Pons (tissue), 1 donor: ENCODE measurements at places on chromosomes 13 and 19.
A peak's percentile ranks its signal among the peaks of the same experiment; 100 is the strongest.

GRCh38 chr19:32691952-32692726 is 518 bp downstream of the NUDT19 start:
- DNase-seq: no peak

- DNase-seq: no peak
Measured at GRCh38 chr13:86846501-86846900, 824.7 kb upstream of the SLITRK5 start.

- no peak for DNase-seq
Measured at GRCh38 chr13:46861959-46862358, 34.9 kb downstream of the HTR2A start.

GRCh38 chr13:42153199-42154113 is 105.0 kb downstream of the DGKH start:
- DNase-seq: no peak

- DNase-seq: no peak
Measured at GRCh38 chr13:49319551-49319950, 71.8 kb downstream of the CDADC1 start.

DNA sequence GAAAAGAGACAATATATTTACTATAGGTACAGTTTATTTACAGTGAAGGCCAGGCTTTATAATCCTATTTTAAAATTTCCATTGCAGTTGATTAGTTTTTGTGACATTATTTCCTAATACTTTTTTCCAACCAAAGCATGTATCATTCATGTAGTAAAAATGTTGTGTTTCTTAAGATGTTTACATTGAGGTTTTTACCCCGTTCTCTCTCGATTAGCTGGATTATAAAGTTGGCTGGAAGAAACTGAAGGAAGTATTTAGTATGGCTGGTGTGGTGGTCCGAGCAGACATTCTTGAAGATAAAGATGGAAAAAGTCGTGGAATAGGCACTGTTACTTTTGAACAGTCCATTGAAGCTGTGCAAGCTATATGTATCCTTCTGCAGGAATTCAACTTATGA is 21.2 kb downstream of the HNRNPM start:
- DNase-seq: no peak

DNA sequence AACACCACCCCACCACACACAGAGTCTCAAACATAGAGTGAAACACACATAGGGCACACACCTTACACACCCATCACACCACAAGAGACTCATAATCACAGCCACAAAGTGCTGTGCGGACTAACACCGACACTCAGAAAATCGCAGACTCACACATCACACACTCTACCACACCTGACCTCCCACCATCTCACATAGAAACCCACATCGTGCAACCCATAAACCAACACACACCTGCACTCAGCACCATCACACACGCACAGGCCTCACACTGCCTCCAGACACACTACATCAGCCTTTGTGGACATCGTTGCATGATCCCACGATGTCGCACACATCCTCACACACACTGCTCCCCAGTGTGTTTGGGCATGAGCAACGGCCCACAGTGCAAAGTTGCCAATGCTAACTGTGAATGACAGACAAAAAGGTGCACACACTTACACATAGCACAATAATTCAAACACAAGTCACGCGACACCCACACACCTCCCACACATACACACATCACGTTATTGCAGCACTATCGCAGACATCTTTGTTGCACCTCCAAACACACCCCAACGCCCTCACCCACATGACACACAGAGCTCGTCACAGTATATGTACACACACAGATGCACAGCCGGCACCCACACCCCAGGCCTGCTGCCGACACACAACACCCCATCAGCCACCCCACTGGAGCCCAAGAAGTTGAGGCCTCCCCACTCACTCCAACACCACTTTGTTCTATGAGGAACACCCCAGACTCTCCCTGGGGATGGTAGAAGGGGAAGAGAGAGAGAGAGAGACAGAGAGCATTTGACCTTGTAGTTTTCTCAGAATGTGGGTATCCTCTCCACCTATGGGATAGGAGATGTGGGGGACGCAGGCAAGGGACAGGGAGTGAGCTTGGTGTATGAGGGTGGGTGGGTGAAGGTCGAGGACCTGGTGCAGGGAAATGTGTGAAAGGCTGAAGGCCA is 1.2 kb upstream of the ATP1A3 start:
- no peak for DNase-seq

GRCh38 chr19:36331353-36332228 is 47.4 kb downstream of the ZFP14 start:
- DNase-seq: peak; percentile 95

GRCh38 chr13:52029569-52029968 is 5.1 kb downstream of the UTP14C start:
- no peak for DNase-seq

DNA sequence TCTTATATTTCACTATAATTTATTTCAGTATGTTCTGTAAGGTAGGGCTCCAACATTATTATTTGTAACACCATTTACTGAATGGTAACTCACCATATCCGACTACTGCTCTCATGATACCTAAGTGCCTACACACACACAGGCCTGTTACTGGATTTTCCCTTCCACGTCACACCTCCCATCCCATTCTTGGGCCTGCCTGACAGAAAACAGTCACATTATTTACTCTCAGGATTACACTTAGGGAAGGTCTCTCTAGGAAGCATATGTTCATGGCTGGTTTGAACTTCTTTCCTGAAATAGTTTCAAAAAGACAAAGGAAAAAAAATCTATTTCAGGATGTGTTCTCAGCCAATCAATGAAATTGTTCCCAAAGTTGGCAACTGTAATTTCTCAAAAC is 102.3 kb upstream of the DOCK9 start:
- DNase-seq: no peak

DNA sequence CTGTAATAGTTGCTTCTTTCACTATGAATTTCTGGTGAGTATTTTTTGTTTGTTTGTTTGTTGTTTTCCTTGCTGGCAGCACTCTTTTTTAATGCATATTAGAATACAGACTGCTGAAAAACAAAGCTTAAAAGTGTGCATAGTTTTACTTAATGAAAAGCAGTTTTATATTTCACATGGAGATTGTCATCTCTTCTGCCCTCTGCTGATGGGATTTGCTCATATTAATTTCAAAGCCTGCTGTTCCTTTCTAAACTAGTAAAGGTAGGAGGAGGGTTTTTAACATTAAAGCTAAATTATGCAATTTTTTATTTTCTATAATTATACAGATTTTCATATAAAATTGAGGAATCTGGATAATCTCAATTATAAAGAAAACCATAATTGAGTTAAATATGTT is 692.6 kb upstream of the SLITRK1 start:
- peak; percentile 16 for DNase-seq

GRCh38 chr19:56670961-56671612 is 470 bp downstream of the ZNF835 start:
- DNase-seq: no peak

DNA sequence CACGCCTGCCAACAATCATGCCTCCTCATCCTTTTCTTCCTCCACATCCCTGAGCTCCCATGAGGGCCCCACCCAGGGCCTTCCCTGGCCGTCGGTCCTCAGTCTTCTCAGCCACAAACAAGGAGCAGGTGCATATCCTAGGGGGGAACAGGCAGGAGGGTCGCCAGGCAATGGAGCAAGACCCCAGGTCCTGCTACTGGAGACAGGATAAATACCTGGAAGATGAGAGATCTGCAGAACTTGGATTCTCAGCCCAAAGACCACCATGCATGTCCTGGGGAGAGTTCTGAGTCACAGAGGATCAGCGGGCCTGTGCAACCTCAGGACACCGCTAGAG is 344.7 kb upstream of the TSHZ3 start:
- no peak for DNase-seq

- no peak for DNase-seq
Measured at GRCh38 chr19:49692147-49692506, 1.2 kb downstream of the CPT1C start.

- DNase-seq: no peak
Measured at GRCh38 chr19:4985551-4985991, 16.7 kb downstream of the KDM4B start.

DNA sequence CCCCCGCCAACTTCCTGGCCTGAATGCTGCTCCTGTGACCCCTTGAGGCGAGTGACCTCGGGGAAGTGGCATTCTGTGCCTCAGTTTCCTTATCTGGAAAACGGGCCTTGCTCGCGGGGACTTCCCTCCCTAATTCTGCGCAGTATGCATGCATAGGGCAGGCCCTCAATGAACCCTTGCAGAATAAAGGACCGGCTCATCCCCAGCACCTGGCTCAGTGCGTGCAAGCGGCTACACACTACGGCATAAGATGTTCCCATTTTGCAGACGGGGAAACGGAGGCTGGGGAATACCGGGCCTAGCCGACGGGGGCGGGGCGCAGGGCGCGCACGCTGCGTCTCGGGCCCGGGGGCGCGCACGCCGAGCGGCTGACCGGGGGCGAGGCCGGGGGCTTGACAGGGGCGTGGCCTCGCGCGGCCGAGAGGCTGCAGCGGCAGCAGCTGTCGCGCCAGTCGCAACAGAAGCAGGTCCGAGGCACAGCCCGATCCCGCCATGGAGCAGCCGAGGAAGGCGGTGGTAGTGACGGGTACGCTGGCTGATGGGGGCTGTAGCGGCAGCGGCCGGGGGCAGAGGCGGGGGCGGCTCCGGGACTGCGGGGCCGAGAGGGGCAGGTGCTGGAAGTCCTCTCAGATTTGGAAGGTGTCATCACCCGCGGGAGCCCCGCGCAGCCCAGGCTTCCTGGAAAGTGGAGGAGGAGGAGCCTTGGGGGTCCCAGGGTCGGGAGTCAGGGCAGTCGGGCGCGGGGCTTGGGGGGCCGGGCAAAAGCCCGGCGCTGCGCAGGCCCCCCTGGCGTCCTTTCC is at the start of gene PGPEP1:
TSS of gene PGPEP1 (plus strand) at position 409 of the 800 bp plus-strand sequence. CDS start at position 493, 84 bp downstream.
- DNase-seq: peak; percentile 33

DNA sequence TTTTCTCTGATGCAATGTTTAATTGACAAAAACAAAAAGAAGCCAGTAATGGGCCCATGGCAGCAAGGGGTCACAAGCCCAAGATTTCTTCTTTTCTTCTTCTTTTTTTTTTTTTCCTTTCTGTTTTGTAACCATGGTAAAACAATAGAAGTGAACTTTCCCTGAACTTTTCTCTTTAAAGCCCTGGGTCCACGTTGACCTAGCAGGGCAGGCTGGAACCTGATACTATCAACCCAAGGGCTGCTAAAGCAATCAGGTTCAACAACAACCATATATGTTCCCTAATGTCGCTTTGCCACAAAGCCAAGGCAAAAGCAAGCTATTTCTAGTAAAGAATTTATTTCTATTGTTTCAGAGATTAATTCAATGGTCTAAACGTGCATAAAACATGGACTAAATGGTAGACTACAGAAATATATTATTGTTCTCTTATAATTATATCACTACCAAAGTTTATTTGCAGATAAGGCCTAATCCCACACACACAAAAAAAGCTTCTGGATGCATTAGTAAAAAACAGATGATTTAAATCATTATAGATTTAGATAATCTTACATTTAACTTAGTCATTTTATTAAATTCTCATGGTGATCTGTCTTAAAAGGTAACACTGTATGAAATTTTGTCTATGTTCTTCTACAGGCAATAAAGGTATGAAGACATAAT is 153.9 kb downstream of the DACH1 start:
- no peak for DNase-seq

DNA sequence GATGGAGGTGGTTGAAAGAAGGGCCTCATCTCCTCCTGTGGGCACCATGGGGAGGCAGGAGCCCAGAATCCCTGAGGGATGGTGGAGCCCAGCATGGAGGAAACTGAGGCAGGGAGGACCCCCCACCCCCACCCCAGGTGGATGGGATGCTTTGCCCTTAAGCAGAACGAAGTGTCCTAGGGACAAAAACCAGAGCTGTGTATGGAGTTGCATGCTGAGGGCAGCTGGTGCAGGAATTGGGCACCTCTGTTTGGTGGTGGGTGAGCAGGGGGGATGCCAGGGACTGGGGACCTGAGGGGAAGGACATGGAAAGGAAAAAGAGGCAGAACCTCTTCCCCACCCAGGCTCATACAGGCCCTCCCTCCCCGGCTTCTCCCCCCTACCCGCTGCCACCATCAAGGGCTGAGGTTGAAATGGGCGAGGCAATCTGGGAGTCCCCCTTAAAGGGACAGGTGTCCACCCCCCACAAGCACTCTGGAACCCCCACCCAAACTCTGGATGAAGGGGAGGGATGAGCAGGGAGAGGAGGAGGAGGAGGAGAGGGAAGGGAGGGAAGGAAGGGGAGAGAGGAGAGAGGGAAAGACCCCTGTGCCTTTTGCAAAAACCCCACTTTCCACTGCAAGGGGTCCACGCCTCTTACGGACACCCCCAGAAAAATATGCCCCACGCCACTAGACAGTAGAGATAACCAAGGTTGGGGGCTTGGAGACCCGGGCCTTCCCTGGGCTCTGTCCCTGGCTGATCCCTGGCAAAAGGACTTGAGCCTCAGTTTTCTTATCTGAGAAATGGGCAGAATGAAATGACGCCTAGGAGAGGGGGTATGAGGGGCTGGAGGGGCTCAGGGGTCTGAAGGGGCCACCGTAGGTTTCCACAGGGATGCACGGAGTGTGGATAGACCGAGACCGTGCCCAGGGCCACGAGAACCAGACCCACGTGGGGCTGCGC is 5.9 kb downstream of the ONECUT3 start:
- DNase-seq: no peak

GRCh38 chr19:31436121-31436776 is 87.0 kb upstream of the TSHZ3 start:
- no peak for DNase-seq

DNA sequence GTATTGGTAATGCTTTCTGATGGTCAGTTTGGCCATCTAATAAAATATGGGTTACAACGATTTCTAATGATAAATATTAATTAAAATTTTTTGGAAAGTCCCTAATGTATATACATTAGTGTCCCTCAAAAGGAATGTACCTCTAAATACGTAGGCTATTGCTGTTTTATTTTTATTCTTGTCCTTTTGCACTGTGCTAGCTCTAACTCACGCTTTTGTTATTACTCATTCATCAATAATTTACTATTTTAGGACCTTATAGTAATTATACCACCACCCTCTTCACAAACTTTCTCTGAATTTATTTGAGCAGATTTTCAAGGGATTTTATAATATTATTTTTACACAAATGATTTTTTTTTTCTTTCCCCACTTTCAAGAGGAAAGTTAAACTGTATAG is 795.9 kb upstream of the PCDH9 start:
- DNase-seq: no peak

DNA sequence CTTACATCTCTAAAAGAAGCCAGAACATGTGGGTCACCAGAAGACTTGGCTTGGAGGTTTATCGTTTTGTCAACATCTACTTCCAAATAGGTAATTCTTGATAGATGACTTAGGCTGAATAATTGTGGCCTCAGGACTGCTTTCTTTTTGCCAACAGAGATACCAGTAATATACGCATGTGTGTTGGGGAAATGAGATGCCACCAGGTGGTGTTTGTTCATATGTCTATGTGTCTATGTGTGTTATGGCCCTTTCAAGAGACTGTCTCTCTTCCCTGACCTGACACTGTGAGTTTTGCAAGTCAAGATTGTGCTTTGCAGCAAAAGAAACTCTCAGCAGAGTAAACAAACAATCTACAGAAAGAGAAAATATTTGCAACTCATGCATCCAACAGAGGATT is 31.6 kb upstream of the METTL21C start:
- DNase-seq: no peak

- DNase-seq: no peak
Measured at GRCh38 chr13:27448308-27448707, 2.1 kb downstream of the MTIF3 start.
